ENCODE measurements at places on chromosomes 6 and 20. TPM values are rescaled to one million over a fixed set of nuclear protein-coding genes. Genes with fewer than 3 reads are reported as not detected.

Gene SLC17A3
- total RNA-seq: not detected

Gene FOXA2
- total RNA-seq: 0.33 TPM

Gene FAM83C
- total RNA-seq: not detected

Gene KHDC1L
- total RNA-seq: not detected

Gene PRICKLE4
- total RNA-seq: not detected

Gene TAAR2
- not detected for total RNA-seq

Gene TNF
- total RNA-seq: 4.0 TPM

Gene AVP
- total RNA-seq: not detected

Gene RCAN2
- total RNA-seq: 2.0 TPM

Gene COL9A3
- total RNA-seq: 6.1 TPM

Gene UNC5CL
- total RNA-seq: not detected

Gene TFAP2D
- total RNA-seq: not detected

Gene TAGAP
- not detected for total RNA-seq

Gene PLCB4
- 3.7 TPM for total RNA-seq

Gene OR12D3
- not detected for total RNA-seq

Gene GJA10
- total RNA-seq: not detected

Gene PROCR
- 21.8 TPM for total RNA-seq

Gene RIPOR3
- 0.27 TPM for total RNA-seq

Gene MARCKS
- total RNA-seq: 215 TPM

Gene HLA-DQB2
- total RNA-seq: not detected

Gene MYBL2
- total RNA-seq: 48.8 TPM

Gene CTCFL
- 0.06 TPM for total RNA-seq

Gene SLC4A11
- 0.57 TPM for total RNA-seq

Gene BHLHE23
- total RNA-seq: not detected

Gene PNLDC1
- total RNA-seq: not detected

Gene TDRD6
- not detected for total RNA-seq

Gene HFE
- total RNA-seq: 2.0 TPM

Gene CDKAL1
- total RNA-seq: 31.8 TPM

Gene LRFN2
- total RNA-seq: not detected

Gene EPHA7
- total RNA-seq: 0.06 TPM

Gene TNFRSF6B
- total RNA-seq: 12.6 TPM

Gene MUC22
- not detected for total RNA-seq

Gene GFRAL
- not detected for total RNA-seq

Gene RTEL1
- 11.4 TPM for total RNA-seq

Gene MAS1
- total RNA-seq: not detected

Gene MMP24
- total RNA-seq: 0.86 TPM

Gene HTR1E
- not detected for total RNA-seq

Gene IL17F
- total RNA-seq: not detected

Gene KCNG1
- total RNA-seq: 91.3 TPM

Gene RPS21
- 2,894 TPM for total RNA-seq

Gene ULBP3
- 27.3 TPM for total RNA-seq

Gene PLCB1
- total RNA-seq: 2.3 TPM

Gene FYN
- total RNA-seq: 49.9 TPM

Gene IYD
- total RNA-seq: under 0.01 TPM

Gene BPIFB4
- not detected for total RNA-seq

Gene FOXF2
- total RNA-seq: 2.7 TPM

Gene ZSCAN23
- 8.4 TPM for total RNA-seq

Measured in Daoy (cell line).